ENCODE measurements at places on chromosomes 1 and 21.

DNA sequence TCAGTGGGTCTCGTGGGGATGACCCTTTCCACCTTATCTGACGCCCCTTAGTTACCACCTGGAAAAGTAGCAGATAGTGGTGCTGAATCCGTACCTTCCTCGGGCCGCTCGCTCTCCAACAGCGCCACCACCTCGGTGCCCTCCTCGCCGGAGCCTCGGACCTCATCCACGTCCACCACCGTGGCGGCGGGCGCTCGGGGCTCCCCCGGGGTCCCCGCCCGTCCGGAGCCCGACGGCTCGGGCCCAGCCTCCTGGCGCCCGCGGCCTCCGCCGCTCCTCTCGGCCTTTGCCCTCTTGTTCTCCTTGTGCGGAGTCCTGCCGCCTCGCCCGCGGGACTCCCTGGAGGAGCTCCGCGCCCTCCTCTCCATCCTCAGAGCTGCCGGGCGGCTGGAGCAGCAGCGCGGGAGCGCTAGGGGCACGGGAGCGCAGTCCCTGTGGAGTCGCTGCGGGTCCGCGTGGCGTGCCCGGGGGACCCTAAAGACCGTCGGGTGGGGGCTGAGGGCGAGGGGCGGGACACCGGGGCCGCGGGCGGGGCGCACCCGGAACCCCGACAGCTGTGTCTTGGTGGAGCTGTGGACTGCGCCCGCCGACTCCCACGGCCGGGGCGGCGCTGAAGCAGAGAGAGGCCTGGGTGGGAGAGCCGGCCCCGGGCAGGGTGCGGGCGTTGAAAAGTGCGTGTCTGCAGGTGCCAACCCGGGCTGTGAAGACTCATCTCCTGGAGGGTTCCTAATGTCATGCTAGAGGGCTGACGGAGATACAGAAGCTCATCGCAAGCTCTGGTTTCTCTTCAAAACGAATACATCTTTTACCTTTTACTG lies at the start of gene NPHS2:
NPHS2 (minus strand) TSS at position 452 of the 818 bp plus-strand sequence; CDS start at position 368, 84 bp downstream.
- no peak for DNase-seq

DNA sequence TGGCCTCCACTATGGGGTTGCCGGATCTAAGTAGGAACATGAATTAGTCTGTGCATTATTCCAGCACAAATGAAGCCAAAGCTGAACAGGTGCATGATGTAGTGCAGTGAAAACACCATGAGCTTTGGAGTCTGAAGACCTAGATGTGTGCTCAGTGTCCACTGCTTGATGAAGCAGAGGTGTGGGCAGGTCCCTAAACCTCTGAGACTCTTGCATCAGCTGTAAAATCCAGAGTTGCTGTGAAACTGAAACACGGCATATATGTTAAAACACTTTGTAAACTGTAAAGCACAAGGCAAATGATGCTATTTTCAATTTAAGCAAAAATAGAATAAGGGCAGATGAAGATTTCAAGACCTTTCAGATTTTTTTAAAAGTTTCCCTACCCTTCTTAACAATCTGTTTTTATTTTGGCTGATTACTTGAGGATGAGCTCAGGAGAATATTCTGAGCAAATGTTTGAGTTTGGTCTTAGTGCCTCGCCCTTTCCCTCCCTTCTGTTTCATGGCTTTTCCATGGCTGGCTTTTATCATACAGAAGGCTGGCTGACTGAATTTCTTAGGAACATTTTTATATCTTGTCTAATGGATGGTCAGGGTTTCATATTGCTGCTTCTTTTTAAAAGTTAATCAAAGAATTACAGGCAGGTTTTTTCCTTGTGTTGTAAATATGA lies 221.8 kb downstream of the NTNG1 start:
- no peak for DNase-seq

DNA sequence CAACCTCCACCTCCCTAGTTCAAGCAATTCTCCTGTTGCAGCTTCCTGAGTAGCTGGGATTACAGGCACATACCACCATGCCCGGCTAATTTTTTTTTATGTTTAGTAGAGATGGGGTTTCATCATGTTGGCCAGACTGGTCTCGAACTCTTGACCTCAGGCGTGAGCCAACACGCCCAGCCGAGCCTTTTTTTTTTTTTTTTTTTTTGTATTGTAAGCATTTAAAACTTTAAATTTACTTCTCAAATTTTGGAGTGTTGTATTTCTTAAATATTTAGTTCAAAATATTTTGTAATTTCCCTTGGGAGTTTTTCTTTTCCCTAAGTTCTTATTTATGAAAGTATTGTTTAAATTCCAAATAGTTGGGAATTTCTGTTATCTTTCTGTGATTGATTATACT lies 9.2 kb upstream of the SCAF4 start:
- no peak for DNase-seq

- DNase-seq: peak; percentile 71
These were observed 1.7 kb upstream of the ZBTB7B start for GRCh38 chr1:155000726-155001424.

GRCh38 chr1:44045064-44045463 lies 13.8 kb upstream of the SLC6A9 start:
- DNase-seq: no peak

DNA sequence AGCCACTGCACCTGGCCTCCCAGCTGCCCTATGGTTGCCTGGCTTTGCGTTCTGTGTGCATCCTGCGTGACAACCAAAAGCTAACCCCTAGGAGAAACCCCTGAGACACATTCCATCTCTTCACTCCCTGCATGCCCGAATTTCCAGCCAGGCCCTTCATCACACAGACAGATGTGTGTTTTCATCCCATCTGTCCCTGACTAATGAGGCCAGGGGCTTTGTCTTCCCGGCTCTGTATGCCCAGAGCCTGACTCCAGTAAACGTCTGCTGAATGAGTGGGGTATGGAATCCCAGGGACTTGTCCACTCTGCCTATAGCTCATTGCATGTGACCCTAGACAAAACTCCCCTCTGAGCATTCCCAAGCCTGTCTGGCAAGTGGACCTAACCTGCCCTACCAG lies 9.6 kb downstream of the ESPN start:
- DNase-seq: no peak

- no peak for DNase-seq
These were observed 6.1 kb downstream of the GPR137B start for GRCh38 chr1:236148470-236148845.

DNA sequence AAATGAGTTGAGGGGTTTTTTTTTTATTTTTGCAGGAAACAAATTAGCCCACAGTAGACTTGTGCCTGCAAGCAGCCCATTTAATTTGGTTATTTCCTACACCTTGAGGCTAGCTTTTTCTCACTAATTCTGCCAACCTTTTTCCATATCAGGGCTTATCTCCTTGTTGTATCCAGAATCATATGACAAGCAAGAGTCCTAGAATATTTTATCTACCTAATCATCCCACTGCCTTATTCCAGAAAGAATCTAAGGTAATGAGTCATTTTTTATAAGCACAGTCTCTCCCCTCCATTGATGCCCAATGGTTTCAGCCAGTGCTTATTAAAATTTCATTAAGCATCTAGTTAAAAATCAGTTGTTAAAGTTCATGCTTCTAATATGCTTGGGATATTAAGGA lies 324.1 kb downstream of the BARHL2 start:
- no peak for DNase-seq

- no peak for DNase-seq
These were observed 34.7 kb downstream of the IER5 start for GRCh38 chr1:181123173-181123572.

DNA sequence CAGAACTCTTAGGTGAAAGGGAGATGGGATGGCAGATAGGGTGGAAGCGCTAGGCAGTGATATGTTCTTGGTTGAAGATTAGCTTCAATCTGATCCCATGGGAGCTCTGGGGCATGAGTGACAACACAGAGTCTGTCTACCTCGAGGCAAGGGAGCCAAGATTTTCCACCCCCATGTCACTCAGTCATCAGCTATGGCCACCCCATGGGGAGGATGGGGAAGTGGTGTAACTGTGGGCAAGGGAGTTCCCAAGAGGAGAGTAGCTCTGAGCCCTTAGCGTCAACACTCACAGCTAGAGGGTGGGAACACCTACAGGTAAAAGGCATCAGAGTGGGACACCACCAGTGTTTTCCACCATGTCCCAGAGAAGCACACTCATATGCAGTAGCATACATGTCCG lies 30.3 kb upstream of the C1QA start:
- DNase-seq: no peak

DNA sequence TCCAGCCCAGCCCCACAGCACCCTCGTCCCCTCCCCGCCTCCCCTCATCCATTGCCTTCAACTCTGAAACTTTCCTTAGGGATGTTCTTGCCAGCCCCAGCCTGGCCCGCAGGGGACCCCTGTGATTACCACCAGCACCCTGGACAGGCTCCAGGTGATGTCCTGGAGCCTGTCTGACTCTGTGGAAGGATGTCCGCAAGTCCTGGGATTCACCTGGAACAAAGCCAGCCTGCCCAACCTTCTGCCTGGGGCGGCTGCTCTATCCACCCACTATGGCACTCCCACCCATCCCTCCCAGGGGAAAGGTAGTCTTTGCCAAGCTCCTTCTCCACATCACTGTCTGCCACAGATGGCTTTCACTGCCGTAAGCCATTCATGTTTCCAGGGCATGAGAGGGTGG lies 24.4 kb upstream of the PTPRF start:
- DNase-seq: no peak

DNA sequence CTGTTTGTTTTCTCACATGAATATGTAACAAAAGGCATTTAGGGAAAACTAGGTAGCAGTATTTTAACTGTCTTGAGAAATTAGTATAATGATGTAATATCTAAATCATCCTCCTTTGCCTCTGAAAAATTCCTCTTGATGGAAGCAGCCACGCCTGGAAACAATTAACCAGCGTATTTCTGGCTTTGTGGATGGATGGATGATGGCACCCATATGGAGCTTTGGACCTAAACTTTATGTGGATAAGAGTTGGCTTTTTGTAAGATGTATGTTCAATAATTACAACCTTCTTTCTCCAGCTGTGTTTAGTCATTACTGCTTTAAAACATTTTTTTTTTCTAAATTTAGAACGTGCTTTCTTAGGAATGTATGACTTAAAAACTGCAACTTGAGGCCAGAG lies 12.7 kb downstream of the CDCA8 start:
- no peak for DNase-seq

- DNase-seq: no peak
These were observed 1.2 kb downstream of the LBR start for GRCh38 chr1:225426395-225427234.

- no peak for DNase-seq
These were observed 31.8 kb downstream of the LDLRAP1 start for GRCh38 chr1:25575191-25575590.

- DNase-seq: no peak
These were observed 14.2 kb downstream of the VPS13D start for GRCh38 chr1:12244078-12244477.

- no peak for DNase-seq
These were observed 208.8 kb downstream of the DAB1 start for GRCh38 chr1:57214951-57215575.

DNA sequence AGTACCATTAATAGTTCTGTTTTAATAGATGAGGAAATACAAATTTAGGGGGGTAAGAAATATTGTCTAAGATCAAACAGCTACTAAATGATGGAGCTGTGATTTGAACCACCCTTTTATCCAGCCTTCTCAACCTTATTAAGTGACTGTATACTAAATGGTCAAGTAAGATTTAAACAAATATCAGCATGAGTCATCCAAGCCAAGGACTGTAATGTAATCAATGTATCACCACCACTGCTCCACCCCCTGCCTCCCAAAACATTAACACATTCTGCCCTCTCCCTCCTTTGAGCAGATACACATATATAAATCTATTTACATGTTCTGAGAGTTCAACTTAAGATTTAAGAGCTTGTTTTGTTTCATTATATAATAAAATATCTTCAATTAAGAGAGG lies 58.9 kb downstream of the LRRC40 start:
- DNase-seq: no peak

DNA sequence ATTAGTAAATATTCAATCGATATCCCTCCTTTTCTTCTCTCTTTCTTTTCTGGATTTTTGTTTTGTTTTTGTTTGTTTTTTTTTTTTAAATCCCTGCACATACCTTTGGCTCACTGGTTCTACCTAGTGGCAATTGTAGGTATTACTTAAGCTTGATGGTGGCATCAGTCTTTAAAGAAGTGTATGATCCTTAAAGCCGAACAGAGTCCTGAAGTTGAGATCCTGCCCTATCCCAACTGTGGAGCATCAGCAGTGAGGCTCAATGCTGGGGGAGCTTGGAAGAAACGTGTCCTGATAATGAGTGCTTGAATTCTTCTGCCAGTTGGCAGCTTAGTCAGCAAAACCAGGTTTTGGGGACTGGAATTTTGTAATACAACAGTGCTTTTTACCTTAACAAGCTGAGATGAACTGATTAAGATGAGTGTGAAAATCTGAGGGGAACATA lies 60.8 kb downstream of the FASLG start:
- DNase-seq: no peak

GRCh38 chr1:203929741-203930309 lies 68.4 kb downstream of the SNRPE start:
- DNase-seq: no peak

DNA sequence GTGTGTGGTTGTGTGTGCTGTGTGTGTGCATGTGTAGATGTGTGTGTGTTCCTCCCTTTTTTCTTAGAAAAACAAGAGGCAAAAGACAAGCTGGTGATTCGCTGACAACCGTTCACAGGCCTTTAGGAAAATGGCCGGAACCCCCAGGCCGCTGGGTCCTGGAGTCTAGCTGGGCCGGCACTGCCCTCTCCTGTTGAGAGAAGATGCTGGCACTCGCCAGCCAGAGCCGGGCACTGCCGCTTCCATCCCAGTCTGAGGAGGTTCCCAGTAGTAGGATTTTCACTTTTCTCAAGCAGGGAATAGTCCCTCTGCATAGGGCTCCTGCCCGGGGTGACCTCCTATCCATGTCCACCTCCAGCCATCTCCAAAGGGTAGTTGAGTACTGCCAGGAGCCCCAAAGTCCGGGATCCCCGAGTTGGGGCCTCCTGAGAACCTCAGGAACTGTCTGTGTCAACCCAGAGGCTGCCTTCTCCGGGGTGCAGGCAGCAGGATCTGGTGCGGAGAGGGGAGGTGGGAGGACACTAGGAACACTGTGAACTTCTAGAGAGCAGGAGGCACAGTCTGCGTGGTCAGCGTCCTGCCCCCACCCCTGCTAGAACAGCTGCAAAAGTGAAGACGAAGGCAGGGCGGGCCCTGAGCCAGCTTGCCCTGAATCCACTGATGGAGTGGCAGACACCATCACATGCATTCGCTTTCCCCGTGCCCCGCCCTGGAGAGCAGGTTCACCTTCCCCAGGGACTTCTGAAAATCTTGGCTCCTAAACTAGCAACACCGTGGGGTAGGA lies 44.1 kb upstream of the ARHGEF16 start:
- DNase-seq: no peak

- no peak for DNase-seq
These were observed 113.6 kb downstream of the HLCS start for GRCh38 chr21:36852864-36853263.
